ENCODE measurements at places on chromosomes 16 and 17.

DNA sequence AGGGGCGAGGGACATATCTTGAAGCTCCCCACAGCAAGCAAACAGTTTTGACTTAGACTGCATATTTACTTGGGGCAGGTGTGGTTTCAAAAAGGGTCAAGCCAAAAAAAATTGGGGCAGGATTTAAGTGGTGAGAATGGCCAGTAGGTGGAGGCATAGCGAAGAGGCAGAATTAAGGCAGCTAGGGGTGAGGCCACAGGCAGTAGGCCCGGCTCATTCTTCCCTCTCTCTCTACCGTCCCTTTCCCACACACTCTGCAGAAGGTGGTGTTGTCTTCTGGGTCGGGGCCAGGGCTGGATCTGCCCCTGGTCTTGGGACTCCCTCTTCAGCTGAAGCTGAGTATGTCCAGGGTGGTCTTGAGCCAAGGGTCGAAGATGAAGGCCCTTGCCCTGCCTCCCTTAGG, 2.6 kb downstream of the SHBG start:
- no peak for DNase-seq

DNA sequence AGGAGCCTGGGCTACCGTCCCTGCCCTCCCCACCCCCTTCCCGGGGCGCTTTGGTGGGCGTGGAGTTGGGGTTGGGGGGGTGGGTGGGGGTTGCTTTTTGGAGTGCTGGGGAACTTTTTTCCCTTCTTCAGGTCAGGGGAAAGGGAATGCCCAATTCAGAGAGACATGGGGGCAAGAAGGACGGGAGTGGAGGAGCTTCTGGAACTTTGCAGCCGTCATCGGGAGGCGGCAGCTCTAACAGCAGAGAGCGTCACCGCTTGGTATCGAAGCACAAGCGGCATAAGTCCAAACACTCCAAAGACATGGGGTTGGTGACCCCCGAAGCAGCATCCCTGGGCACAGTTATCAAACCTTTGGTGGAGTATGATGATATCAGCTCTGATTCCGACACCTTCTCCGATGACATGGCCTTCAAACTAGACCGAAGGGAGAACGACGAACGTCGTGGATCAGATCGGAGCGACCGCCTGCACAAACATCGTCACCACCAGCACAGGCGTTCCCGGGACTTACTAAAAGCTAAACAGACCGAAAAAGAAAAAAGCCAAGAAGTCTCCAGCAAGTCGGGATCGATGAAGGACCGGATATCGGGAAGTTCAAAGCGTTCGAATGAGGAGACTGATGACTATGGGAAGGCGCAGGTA, 762 bp downstream of the CDK12 start:
- DNase-seq: no peak

DNA sequence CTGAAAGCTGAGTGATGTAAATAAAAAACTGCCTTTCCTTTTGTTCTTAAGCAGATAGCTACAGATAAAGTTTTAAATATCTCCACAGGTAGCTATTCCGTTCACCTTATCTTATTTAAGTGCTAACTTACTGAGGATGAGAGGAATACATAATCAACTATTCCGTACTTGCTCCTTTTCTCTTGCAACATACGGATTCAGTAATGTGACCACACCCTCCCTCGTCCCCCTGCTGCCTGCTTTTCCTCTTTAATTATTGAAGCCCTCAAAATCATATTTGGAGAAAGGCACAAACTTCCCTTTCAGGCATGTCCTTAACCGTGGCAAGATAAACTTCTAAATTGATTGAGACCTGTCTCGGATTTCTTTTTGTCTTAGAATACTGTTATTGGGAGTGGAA, 101.4 kb downstream of the MAP2K4 start:
- no peak for DNase-seq

DNA sequence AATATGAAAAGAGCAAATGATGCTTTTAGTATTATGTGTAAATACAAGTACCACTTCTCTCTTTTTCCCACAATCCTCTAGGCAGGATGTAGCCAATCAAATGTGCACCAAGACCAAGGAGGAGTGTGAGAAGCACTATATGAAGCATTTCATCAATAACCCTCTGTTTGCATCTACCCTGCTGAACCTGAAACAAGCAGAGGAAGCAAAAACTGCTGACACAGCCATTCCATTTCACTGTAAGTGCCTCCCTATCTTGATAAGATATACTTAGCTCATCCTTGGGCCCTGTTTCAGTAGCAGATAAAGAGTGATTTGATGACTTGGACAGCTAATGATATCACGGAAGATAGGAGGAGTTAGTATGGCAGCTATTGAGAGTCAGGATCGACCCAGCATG, 33.7 kb downstream of the TADA2A start:
- no peak for DNase-seq

- no peak for DNase-seq
Measured at GRCh38 chr17:46001390-46002310, 2.6 kb downstream of the STH start.

DNA sequence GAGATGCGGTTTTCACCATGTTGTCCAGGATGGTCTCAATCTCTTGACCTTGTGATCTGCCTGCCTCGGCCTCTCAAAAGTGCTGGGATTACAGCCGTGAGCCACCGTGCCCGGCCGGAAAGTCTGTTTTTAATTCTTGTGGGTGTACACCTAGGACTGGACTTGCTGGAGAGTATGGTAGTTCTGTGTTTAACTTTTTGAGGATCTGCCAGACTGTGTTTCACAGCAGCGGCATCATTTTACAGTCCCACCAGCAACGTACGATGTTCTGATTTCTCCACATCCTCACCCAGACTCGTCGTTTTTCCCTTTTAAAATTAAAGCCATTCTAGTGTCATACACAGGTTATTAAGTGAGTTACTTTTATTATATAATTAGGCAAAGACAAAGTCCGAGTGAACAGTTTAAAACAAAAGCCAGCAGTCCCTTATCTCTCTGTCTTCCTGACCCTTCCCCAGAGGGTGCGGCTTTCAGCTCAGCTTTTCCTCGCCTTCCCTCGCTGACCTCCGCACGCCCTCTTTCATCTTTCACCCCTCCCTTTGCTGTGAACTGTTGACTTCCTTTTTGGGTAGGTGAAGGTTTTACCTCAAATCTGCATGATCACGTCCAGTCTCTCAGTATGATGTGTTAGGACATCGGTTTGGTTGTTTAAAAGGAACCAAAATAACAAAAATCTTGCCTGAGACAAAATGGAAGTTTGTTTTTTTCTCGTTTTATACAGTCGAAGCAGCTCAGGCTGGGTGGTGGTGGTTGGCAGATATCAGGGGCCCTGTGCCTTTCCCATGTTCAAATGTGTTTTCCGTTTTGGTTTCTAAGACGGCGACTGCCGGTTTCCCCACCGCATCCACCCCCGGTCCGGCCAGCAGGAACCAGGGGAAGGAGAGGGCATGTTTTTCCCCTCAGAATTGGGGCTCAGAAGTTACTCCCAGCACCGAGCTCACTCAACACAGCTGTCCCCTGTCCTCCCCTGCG, 18.0 kb downstream of the FAM234A start:
- DNase-seq: no peak

DNA sequence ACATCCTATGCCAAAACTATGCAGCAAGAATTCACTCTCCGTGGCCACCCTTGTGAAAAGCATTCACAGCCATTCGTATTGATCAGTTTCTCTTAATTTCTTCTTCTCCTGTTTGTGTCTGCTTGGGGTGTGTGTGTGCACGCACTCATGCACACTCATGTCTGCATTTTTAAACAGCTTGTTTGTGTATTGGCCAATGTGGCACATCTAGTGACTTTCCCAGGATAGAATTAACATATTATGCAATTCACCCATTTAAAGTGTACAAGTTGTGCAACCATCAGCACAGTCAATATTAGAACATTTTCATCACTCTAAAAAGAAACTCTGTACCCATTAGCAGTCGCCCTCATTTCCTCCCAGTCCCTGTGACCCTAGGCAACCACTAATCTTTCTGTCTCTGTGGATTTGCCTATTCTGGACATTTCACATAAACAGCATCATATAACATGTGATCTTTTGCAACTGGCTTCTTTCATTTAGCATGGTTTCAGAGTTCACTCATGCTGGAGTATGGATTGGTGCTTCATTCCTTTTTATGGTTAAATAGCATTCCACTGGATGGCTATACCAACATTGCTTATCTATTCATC, 20.1 kb downstream of the IRX3 start:
- DNase-seq: no peak

- no peak for DNase-seq
Measured at GRCh38 chr17:71993363-71993762, 127.5 kb upstream of the SOX9 start.

DNA sequence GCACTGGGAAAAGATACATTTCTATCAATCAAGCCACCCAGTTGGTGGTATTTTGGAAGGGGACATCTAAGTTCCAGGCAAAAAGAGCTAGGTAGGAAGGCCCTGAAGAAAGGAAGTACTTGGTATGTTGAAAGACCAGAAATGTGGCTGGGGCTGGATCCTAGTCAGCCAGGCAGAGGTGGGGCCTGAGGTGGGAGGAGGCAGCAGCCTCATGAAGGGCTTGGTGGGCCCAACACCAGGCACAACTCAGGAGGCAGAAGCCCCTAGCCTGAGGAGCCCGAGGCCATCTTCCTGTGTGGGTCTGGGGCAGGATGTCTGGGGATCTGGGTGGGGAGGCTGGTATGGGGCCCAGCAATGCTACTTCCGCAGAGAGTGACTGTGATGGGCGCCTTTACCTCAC, 105.9 kb downstream of the SALL1 start:
- no peak for DNase-seq

GRCh38 chr16:11252482-11252931, 3.5 kb downstream of the SOCS1 start:
- DNase-seq: no peak

GRCh38 chr17:17960500-17961030, 11.6 kb downstream of the TOM1L2 start:
- DNase-seq: no peak

DNA sequence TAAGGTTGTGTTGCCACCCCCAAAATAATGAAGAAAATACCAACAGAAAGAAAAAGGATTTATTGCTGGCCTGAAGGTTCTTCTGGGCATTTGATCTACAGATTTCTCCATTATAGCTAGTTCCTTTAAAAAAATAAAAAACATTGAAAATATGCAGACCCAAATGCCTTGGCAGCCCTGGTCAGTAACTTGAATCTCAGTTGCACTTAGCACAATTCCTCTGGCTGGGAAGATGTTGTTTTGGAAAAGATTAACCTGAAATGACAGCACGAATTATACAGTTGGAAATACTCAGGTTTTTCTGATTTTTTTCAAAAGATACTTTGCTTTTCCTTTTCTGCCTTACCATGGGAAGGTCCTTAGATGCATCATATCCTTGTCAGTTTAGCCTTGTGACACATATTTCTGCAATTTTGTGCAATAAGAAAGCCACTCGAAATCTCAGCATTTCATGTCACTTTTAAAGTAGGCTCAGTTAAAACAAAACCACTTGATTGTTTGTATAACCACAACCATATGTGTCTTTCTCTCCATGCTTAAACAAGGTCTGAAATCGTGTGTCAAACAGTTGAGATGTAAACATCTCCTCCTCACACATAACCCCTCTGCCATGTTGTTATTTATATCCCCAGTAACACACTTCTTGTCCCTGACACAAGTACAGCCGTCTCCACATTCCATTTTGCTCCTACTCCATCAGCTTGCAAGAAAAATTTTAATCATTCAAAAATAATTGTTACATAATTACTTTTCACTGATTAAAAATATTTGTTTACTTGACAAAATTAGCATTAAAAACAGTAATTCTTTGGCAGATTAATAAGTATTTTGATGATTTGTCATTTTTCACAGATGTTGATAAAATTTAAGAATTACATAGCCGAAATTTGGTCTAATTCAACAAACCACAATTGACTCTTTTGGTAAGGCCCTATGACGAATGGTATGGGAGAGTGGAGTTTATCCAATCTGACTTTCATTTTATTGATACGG, 61.1 kb downstream of the SIAH1 start:
- no peak for DNase-seq

GRCh38 chr16:61792194-61792909, 243.9 kb downstream of the CDH8 start:
- DNase-seq: no peak

- DNase-seq: no peak
Measured at GRCh38 chr16:23941963-23942564, 106.3 kb downstream of the PRKCB start.

DNA sequence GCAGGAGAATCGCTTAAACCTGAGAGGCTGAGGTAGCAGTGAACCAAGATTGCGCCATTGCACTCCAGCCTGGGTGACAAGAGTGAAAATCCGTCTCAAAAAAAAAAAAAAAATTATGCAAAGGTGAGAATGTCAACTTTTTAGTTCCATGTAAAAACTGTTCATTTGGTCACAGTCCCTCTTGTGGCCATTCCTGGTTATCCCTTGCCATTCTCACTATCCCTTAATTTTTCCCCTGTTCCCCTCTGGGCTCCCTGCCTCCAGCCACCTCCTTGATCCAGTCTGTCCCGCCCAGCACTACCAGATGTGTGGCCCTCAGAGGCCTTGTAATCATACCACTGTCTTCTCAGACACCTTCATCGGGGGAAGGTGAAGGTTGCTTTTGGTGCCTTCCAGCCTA, 23.4 kb downstream of the DCAF7 start:
- DNase-seq: no peak

GRCh38 chr16:2987833-2988232, 7.6 kb upstream of the PKMYT1 start:
- DNase-seq: no peak

- no peak for DNase-seq
Measured at GRCh38 chr17:34081269-34081668, 173.8 kb upstream of the CCL2 start.

GRCh38 chr16:59478838-59479237, 744.7 kb upstream of the GOT2 start:
- DNase-seq: no peak

GRCh38 chr16:18008356-18008755, 328.2 kb downstream of the NPIPA8 start:
- DNase-seq: no peak

DNA sequence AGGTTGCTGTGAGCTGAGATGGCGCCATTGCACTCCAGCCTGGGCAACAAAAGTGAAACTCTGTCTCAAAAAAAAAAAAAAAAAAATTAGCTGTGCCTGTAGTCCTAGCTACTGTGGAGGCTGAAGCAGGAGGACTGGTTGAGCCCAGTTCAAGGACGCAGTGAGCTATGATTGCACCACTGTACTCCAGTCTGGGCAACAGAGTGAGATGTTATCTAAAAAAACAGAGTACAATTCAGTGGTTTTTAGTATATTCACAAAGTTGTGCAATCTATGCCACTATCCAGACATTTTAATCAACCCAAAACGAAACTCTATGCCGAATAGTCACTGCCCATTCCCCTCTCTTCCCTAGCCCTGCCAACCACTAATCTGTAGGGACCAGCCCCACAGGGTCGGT, 25.1 kb downstream of the C16orf54 start:
- DNase-seq: no peak

All from esophagus squamous epithelium (tissue), 5 donors.